Stimulated activated CD8-positive, alpha-beta memory T cell treated with anti-CD3 and anti-CD28 coated beads, Interleukin-7, amount 100 ng/mL, for 48 hours (primary cell): ENCODE measurements at places on chromosomes 6 and 20.

DNA sequence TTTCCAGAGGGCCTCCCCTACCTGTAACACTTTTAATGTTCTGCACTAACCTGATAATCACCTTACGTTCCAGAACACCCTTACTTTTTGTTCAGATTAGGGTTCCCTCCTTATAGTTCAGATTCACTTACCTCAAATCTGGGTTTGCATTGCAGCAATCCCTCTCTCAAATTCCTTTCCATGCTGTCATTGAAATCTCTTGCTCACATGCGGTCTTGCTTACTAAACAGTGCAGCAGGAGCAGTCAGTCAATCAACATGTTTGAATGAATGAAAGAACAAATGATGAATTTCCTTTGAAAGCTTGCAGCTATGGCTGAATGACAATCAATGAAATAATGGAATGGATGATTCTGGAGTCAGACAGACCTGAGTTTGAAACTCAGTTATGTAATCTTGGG lies 200.1 kb downstream of the HIVEP2 start:
- DNase-seq = no peak

DNA sequence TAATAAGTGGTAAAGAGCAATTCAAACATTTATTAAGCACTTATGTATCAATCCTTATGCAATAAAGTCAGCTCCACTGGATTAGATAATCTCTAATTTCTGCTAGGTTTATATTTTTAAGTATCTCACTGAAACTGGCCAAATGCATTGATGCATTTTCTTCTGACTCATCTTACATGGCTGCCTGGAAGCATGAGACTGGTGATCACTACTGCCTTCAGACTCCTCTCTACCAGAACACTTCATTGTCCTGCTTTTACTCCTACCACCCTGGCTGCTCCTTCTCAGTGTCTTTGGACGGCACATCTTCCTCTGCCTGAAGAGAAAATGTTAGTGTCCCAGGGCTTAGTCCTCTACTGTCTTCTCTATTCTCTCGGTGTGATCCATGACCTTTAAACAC lies 7.4 kb downstream of the CEP85L start:
- DNase-seq = no peak

- no peak for DNase-seq
Measured at GRCh38 chr20:4415281-4415680, 306.4 kb upstream of the PRND start.

- DNase-seq = no peak
Measured at GRCh38 chr6:157670466-157671186, 152.4 kb upstream of the SNX9 start.

DNA sequence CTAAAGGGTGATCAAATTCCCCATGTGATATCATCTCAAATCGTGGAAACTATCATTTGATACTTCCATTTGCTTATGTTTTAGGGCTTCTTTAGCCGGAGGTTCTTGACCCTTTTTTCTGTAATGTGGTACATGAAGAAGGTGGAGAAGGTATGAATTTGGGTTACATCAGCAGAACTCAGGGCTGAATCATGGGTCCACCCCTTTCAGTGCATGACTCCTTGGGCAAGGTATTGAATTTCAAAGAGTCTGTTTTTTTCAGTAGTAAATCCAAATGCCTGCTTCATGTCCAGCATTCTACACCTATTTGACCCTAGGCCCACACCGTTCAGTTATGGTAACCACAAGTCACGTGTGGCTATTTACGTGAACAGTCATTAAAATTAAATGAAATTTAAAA lies 30.6 kb upstream of the QKI start:
- no peak for DNase-seq
